ENCODE measurements at places on chromosomes 2 and 18.

DNA sequence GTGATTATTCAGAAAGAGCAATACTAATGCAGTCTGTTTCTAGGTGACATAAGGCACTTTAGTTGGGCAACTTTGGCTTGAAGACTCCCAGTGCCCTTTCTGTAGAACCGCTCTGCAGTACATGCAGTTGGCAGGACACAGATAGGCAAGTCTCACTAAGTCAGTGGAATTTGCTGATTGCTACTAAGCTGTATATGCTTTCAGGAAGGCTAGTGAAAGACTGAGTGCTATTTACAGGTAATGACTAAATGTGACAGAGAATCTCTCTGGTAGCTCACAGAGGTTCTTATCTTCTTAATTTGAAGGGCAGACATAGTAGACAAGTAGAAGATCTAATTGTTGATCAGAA, 243.0 kb downstream of the WDPCP start:
- no peak for DNase-seq

GRCh38 chr2:55949211-55949610, 25.6 kb upstream of the EFEMP1 start:
- no peak for DNase-seq

DNA sequence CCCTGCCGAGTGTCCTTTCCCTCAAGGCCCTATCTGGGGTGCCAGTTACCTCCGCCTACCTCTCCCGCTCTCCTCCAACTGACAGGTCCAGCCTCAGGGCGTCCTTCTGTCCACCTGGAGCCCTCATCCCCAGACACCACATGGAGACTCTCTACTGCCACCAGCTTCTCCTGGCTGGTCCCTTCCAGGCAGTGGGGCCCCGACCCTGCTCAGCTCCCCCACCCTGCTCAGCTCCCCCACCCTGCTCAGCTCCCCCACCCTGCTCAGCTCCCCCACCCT, 74.0 kb upstream of the ODC1 start:
- no peak for DNase-seq

- DNase-seq = no peak
Observed at GRCh38 chr2:170846314-170846713, 29.6 kb downstream of the GAD1 start.

- DNase-seq = no peak
Observed at GRCh38 chr18:24482821-24483220, 22.4 kb downstream of the HRH4 start.

- no peak for DNase-seq
Observed at GRCh38 chr2:47239119-47239969, 84.2 kb upstream of the STPG4 start.

DNA sequence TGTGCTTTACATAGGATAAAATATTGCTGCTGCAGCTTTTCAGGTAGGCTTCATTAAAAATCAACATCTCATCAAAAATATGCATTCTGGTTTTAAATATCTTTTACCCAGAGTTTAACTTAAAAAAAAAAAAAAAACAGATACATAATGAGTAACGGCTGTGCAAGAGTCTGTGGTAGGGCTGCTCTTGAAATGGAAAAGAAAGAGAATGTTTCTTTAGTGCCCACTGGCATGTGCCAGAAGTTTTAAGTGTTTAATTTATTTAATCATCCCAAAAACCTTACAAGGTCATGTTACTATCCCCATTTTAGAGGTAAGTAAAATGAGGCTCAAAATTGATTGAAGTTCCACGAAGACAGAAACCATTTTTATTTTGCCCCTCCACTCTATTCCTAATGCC, 92.1 kb downstream of the SLC8A1 start:
- no peak for DNase-seq

Measured in stimulated activated CD4-positive, alpha-beta T cell treated with anti-CD3 and anti-CD28 coated beads, TNF-alpha, amount 100 ng/mL, for 1 hour (primary cell).